ENCODE measurements at places on chromosomes 5 and 9.

- DNase-seq, result no peak
Observed at GRCh38 chr5:149799119-149799623, 69.1 kb downstream of the PPARGC1B start.

- DNase-seq, result no peak
Observed at GRCh38 chr5:10106806-10107205, 142.9 kb downstream of the ATPSCKMT start.

- no peak for DNase-seq
Observed at GRCh38 chr5:25481463-25481862, 836.7 kb upstream of the CDH10 start.

DNA sequence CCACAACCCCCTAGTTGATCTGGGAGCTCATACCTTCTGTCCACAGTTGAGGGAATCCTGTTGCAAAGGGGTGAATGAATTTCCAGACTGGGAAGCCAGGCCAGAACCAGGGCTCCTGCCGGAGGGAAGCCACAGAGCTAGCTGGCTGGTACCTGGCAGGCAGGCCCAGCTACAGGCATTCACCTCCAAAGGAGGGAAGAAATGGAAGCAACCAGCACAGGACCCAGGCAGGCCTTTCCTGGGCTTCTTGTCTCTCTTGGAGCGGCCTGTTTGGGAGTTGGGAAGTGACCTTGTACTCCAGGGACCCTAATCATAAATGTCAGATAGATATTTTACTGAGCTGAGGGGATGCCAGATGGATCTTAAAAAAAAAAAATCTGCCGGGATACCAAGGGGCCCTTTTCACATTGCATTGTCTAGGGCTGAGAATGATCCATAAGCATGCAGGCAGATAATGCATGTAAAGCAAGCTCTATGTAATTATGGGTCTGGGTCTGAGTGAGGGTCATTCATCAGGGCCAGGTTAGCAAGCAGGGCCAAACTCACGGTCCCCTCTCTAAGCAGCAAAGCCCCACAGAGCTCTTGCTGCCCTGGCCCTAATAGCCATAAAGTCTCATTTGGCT, 8.4 kb downstream of the NR2F1 start:
- DNase-seq, result no peak

DNA sequence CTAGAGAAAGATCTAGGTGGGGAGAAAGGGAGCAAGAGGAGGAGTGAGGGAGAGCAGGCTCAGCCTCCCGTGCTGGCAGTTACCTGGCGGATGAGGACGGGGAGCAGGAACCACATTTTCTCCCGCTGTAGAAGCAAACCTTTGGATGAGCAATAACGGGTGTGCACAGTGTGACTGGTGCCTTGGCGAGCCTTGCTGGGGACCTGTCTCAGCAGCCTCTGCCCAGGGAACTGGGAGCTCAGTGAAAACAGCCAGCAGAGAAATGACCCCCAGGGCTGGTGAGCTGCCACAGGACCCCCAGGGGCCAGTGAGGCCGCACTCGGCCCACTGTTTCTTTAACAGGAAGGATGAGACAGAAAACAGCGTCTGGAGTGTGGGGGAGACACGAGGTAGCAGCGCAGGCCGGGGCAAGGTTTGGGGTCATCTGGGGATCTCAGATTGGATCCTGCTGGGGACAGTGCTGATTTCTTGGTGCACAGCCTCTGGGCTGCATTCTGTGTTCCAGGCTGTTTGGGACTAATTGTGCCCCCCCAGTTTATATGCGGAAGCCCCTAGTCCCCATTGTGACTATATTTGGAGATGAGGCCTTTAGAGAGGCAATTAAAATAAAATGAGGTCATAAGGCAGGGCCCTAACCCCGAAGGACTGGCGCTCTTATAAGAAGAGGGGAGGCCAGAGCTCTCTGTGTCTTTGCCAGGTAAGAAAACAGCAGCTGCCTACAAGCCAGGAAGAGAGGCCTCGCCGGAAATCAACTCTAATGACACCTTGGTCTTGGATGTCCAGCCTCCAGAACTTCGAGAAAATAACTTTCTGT, 118.8 kb upstream of the PHYKPL start:
- no peak for DNase-seq

DNA sequence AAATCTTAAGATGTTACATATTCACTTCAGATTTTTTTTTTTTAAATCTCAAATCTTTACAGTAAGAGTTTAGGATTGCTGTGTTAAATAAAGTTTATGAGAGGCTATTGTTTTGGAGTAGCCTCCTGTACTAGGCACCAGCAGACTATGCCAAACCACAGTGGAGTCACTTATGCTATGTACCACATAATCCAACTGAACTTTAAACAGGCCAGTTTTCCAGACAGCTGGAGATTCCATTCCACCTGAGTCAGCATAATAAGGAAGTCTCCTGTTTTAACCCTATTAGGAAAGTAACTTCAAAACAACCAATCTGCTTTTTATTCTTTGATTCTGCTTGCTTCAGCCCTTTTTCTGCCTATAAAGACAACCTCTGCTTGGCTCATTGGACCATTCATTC, 205.2 kb downstream of the CSNK1G3 start:
- DNase-seq, result no peak

- DNase-seq, result no peak
Observed at GRCh38 chr5:3022665-3023064, 271.2 kb upstream of the IRX2 start.

- DNase-seq, result no peak
Observed at GRCh38 chr9:93668261-93668871, 92.0 kb downstream of the PHF2 start.

- no peak for DNase-seq
Observed at GRCh38 chr9:15722888-15723287, 170.0 kb downstream of the CCDC171 start.

DNA sequence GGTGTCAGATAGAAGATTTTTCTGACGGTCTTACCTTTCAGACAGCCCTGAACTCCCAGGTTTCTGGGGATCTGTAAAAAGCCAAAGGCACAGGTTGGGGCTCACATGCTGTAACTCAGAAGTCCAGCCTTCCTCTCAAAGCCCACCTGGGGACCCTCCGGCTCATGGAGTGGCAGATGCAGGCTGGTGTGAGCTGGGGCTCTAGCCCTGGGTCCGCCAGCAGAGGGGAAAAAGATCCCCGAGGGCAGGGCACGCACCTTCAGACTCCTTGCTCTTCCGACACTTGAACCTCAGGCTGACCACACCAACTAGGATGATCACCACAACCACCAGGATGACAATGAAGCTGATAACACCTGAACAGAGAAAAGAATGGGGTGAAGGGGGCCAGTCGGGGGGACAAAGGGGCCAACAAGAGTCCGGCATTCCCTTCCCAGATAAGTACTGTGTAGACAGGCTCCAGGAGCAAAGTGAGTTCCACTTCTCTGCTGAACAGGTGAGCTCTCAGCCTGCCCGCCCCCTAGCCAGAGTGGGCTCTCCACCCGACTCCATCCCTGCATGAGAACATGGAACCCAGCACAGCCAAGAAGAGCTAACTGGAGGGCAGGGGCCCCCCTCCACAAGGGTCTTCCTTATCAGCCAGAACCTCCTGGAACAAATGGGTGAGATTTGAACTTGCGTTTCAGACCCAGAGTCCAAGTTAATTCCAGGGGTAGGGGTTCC, 7.8 kb downstream of the ECSCR start:
- DNase-seq, result no peak

DNA sequence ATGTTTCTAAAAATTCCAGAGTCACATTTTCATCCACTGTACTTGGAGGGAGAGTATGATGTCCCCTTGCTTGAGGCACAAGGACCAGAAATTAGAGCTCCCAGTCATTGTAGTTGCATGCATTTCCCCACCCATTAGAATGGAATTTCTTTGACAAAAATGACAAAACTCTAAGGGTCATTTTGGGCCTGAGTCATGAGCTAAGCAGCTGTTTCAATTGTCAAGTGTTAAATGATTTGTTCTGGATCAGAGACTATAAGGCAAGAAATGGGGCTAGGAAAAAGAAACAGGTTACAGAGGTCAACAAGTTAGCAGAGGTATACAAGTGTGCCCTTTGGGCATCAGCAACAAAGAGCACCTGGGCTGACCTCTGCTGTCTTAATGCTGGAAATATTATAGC, 131.2 kb upstream of the IQGAP2 start:
- DNase-seq, result no peak

DNA sequence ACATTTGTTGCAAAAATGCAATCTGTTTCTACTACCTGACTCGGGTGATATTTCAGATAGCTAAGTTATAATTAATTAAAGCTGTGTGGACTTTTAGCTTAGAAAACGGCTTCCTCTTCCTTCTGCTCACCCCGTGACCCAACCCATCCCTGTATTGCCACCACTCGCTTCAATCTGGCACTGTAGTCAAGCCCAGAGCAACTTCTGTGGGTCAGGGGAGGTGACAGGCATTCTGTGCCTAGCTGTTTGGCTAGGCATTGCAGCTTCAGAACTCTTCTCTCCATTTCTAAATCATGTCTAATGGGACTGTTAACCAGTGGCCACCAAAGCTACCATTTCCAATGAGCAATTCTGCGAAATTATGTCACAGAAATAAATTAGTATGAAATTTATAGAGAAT, 179.7 kb upstream of the TLX3 start:
- no peak for DNase-seq

GRCh38 chr5:37015795-37016666, 139.5 kb downstream of the NIPBL start:
- DNase-seq, result no peak

- no peak for DNase-seq
Observed at GRCh38 chr5:61498121-61498520, 166.1 kb downstream of the ZSWIM6 start.

DNA sequence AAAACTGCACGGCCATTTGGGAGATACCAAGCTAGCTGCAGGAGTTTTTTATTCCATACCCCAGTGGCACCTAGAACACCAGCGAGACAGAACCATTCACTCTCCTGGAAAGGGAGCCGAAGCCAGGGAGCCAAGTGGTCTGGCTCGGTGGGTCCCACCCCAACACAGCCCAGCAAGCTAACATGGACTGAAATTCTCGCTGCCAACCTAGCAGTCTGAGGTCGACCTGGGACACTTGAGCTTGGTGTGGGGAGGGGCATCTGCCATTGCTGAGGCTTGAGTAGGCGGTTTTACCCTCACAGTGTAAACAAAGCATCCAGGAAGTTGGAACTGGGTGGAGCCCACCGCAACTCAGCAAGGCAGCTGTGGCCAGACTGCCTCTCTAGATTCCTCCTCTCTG, 108.9 kb upstream of the CHD1 start:
- DNase-seq, result no peak

- DNase-seq, result no peak
Observed at GRCh38 chr5:170105642-170106611, at the start of gene FOXI1. TSS of gene FOXI1 (plus strand) at chr5:170105897. CDS start at chr5:170105958, 61 bp downstream.

GRCh38 chr9:28487561-28487960, 914.3 kb upstream of the C9orf72 start:
- DNase-seq, result no peak

DNA sequence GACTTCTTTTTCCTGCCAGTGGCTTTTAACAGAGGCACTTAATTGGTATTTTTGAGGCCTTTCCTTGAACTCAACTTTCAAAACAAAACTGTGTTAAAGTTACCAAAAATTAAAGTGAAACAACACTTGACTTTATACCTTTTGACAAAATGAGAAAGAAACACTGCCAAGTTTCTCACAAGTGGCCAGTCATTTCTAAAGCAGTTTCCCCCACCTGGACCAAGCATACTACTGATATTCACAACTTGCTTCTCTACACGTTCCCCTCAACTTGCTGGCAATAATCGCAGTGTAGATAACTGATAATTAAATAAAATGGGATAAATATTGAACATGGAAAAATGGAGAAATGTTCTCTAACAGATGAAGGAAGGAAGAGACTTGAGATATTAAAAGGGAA, 135.7 kb downstream of the TLR4 start:
- no peak for DNase-seq

DNA sequence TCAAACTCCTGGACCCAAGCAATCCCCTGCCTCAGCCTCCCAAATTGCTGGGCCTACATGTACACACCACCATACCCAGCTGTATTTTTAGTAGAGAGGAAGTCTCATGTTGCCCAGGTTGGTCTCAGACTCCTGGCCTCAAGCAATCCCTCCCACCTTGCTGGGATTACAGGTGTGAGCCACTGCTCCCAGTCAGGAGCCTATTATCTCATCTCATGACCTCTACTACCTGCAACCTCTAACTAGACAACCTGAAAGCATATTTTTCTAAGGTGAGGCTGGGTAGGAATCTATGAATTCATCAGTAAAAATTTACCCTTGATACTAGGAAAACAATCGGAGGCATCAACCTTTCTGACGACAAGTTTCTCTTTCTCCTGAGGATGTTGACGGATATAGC, 10.0 kb downstream of the FAM13B start:
- no peak for DNase-seq

DNA sequence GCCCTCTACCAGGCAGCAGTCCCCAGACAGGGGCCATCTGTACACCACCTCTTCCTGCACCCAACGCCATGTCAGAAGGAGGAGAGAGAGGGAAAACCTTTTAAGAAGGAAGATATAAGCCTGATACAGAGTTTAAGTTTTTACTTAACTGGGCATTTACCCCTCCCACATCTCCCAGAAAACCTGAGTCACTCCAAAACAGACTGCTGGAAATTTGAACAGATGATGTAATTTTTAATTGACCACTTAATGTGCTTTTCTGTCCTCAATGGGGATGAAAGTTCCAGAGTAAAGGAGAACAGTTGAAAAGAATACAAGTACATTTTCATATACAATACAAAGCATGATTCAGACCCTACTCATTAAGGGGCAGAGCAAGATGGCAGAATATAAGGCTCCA, 63.9 kb downstream of the TTC39B start:
- DNase-seq, result no peak

GRCh38 chr9:95927271-95928004, 51.9 kb downstream of the ERCC6L2 start:
- DNase-seq, result no peak

GRCh38 chr9:18189871-18190670, 283.9 kb upstream of the ADAMTSL1 start:
- no peak for DNase-seq

GRCh38 chr9:77455312-77455927, 192.7 kb downstream of the GNA14 start:
- DNase-seq, result peak; percentile 23

GRCh38 chr5:127863610-127864395, 160.6 kb downstream of the CCDC192 start:
- no peak for DNase-seq

DNA sequence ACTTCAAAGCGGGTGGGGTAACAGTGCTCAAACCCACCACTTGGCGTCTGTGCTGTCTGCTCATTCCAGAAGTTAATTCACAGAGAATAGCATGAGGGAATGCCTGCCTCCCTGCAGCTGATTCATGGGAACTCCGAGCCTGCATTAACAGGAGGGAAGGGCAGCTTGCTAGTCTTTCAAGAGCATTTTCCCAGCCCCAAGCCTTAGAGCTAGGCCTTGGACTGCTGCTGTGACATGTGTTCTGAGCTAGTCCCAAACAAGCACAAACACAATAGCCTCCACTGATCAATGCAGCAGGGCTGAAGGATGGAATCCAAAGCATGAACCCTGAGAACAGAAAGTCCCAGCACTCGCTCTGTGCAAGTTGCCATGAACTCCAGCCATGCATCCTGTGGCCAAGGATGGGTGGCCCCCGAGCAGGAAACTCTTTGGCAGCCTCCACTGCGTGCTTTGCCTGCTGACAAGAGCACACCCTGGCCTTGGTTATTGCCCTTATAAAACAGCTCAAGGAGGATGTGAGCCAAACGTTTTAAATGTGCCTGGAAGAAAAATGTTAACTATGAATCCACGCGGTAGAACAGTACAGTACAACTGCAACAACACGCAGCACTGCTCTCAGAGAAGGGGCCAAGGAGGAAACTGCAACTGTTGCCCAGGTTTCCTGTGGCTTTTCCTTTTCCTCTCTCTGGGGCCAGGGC, 653.1 kb upstream of the KLF4 start:
- DNase-seq, result no peak

All from stimulated activated CD4-positive, alpha-beta T cell treated with anti-CD3 and anti-CD28 coated beads, Interleukin-2, amount 100 ng/mL, for 48 hours (primary cell).